T-helper 22 cell (primary cell): ENCODE measurements at places on chromosomes 12 and 14.

- no peak for DNase-seq
These were observed 420.9 kb upstream of the ATP2B1 start for GRCh38 chr12:90129366-90130030.

GRCh38 chr12:44581642-44582242 is 294.4 kb downstream of the NELL2 start:
- no peak for DNase-seq

DNA sequence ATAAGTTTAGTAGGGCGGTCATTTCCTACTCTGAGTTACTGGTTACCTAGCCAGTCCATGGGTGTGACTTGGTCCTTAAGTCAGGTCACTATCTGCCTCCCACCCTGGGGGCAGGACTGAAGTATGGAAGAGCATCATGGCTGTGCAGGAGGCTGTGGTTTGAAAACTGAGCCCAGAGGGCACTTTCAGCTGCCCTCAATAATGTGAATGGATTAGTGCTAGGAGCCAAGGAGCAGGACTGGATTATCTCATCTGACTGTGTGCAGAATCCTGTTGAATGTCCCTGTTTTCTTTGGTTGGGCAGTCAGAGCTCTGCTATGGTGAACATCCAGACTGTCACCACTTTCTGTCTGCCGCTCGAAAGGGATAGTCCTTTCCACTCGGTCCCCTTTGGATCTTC is 1.6 kb downstream of the ATXN7L3B start:
- DNase-seq: no peak

DNA sequence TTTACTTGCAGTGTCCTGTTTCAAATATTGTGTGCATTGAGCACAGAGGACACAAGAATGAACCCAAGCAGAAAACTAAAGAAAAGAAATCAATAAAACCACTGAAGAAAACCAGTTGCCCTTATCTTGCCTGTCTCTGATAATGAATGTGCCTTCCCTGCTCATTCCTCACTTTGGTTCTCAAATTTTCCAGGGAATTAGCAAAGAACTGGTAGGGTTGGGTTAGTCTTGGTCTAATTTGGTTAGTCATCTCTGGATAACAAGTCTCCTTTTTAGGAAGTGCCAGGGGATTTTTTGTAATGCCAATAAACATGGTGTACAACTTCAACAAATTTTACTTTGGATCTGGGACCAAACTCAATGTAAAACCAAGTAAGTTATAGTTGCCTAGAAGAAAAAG is 65.7 kb downstream of the DAD1 start:
- DNase-seq: no peak

GRCh38 chr14:43894534-43894933 is 612.5 kb downstream of the FSCB start:
- DNase-seq: no peak

DNA sequence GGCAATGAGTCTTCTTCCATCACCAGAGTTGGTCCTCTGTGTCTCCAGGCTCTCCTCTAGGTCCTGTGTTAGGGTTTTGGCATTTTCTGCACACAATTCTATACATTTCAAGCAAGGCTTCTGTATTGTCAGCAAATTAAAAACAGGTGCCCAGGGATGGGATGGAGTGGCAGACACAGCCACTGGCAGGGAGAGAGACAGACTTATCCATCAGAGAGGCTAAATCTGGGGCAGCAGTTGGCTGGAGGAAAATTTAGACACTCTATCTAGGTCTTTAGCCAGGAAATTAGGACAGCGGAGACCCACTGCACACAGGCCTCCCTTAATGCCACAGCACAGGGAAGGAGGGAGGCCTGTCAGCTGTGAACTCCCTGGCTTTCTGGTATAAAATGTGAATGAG is 20.2 kb downstream of the PLEKHD1 start:
- no peak for DNase-seq

DNA sequence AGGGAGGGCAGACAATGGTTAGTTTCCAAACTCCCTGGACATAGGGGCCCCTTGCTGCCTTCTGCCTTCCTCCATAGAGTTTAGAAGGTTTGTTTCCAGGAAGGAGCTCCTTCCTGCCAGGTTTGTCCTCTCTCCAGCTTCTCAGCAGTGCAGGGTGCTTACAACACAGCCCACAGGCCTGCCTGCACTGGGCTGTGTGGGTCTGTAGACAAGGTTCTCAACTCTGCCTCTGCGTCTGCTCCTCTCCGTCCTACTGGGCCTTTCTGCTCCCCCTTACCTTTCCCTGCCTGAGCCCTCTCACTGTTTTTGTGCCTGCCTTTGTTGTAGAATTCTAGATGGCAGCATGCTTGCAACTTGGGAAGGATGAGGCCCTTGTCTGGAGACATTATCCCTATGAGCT is 124.0 kb downstream of the SAMD4A start:
- no peak for DNase-seq

DNA sequence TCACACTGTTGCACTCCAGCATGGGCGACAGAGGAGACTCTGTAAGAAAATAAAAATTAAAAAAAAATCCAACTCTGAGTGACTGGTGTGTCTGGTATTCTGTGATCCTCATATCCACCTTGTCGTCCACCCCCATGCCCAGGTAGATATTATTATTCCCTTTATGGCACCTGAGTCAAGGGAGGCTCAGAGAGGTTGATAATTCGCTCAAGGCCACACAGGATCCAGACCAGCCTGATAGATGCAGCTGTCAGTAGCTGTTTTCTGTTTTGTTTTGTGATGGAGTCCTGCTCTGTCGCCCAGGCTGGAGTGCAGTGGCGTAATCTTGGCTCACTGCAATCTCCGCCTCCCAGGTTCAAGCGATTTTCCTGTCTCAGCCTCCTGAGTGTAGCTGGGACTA is 14.8 kb upstream of the FAM222A start:
- DNase-seq: no peak

- peak; percentile 87 for DNase-seq
These were observed 51.6 kb downstream of the PLEKHG3 start for GRCh38 chr14:64755781-64756221.

- DNase-seq: no peak
These were observed 11.6 kb downstream of the FBXW8 start for GRCh38 chr12:116922194-116922897.

DNA sequence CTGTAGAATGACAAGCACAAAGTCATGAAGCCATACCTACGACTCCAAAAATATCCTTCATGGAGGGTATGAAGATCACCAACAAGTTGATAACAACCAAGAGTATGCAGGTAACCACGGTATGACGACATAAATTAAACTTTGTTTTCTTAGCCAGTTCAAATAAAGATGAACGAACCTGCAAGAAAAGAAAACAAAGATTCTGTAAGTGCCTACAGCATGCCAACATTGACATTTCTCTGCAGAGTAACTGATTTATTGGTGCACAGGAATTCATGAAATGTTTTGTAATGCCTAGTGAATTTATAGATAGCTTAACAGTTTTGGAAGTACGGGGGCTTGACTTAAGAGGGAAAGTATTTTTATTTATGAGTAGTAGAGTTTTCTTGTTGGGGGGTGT is 71.0 kb downstream of the SLC38A1 start:
- DNase-seq: no peak

- DNase-seq: no peak
These were observed 464.8 kb upstream of the RGS6 start for GRCh38 chr14:71467361-71467811.

GRCh38 chr14:105363847-105364708 is 34.3 kb upstream of the TEX22 start:
- peak; percentile 23 for DNase-seq

DNA sequence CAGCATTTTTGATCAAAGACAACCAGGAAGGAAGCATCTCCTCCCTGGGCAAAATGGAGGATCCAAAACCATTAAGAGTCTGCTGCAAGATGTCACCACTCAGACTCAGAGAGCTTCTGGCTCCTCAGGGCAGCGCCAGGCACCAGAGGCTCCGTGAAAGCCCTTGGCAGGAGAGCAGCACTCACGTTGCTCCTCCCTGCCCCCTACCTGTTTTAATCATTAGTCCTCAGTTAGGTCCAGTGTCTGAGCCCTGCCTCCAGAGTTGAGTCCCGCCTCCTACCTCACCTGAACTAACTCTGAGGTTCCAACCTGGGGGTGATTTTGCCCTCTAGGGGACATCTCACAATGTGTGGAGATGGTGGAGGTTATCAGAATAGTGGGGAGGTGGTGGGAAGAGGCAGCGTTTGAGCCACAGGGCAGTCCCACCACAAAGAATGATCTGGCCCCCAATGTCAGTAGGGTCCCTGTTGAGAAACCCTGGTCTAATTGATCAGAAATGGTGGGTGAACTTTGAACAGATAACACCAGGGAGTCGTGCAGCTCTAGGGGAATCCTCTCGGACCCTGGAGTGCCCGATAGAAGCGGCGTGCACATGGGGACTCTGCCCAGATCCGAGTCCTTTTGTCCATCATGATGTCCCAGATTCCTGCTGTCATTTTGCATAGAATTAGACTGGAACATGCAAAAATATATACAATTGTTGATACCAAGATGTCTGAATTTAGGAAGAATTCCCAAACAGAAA is 156.7 kb upstream of the DIO3 start:
- no peak for DNase-seq

DNA sequence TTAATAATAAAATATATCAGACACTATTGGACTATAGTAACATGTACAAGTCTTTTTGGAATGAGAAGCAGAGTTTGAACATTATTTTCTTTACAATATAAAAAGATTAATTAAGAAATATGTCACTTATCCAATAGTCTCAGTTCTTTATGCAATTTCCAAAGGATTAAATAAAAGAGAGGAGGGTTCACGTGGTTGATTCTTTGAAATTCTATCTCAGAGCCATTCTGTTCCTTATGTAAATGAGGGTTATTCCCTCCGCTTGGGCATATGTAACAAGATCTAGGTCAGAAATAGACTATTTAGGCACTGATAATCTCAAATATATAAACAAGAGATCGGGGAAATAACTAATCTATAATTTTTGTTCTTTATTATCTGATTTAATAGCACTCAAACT is 2.1 kb upstream of the TUBA1A start:
- no peak for DNase-seq

GRCh38 chr12:69872804-69873203 is 47.8 kb downstream of the MYRFL start:
- DNase-seq: no peak

- no peak for DNase-seq
These were observed 1263.0 kb downstream of the LRFN5 start for GRCh38 chr14:42869681-42870080.

- no peak for DNase-seq
These were observed 14.3 kb downstream of the ISCA2 start for GRCh38 chr14:74507840-74508239.

- DNase-seq: no peak
These were observed 6.8 kb downstream of the FBRSL1 start for GRCh38 chr12:132496710-132497109.

- DNase-seq: no peak
These were observed 25.3 kb downstream of the PRPF40B start for GRCh38 chr12:49648712-49649003.

- no peak for DNase-seq
These were observed 94.4 kb downstream of the CRACR2A start for GRCh38 chr12:3658327-3659163.

DNA sequence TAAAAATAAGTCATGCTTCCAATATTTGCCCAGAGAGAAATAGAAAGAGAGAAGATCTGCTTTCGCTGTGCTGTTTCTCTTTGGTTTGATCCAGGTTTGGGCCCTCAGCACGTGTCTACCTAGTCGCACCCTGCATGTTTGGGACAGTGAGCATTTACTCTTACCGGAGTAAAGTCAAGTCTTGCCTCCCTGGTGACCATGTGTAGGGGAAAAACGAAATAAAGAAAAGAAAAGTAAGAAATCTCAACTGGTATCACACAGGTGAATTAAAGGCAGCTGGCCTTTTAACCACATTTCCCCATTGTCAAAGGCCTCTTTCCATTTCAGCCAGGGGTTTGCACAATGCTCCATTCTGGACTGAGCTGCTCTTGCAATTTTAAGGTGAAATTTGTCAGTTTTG is 619.4 kb downstream of the VRK1 start:
- DNase-seq: no peak

GRCh38 chr14:38336298-38336697 is 80.4 kb upstream of the CLEC14A start:
- DNase-seq: no peak

- DNase-seq: no peak
These were observed 64.7 kb downstream of the VEZT start for GRCh38 chr12:95282266-95282665.

GRCh38 chr14:72182708-72183432 is 250.6 kb downstream of the RGS6 start:
- DNase-seq: no peak

DNA sequence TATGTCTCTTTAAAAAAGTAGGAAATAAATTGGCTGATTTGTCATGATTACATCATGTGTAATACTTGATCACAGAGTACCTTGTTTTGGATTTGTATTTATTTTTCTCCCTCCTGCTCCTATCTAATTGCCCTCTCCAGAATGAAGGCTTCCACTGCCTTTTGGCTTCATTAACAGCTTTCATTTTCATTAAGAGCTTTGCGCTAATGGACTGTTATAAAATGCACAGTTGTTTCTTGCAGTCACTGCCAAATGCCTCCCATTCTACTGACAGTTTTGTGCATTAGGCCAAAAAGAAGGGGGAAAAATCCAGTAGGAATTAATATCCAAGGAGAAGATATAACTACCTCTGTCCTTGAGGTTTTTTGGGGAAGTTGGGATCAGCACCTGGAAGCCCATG is 159.2 kb downstream of the NRXN3 start:
- no peak for DNase-seq

DNA sequence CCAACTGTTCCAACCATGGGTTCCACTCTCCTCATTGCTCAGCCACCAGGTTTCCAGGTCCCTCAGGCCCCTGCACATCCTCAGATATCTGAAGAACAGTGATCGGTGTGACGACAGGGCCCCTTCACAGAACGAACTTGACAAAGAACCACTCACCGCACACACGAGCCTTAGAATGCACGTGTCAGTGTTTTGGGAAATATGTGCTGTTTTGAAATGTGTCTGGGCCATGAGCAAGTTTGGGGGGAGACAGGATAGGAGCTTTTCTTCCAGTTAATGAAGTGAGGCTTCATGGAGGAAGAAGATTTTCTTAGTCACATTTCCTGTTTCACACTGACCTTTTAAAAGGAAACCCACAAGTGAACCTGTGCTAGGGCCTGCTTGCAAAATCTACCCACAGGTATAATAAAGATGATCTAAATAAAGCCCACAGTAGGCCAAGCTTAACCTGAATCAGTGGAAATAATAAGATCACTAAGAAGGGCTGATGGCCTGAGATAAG is 58.6 kb downstream of the ZFP36L1 start:
- DNase-seq: peak; percentile 24

DNA sequence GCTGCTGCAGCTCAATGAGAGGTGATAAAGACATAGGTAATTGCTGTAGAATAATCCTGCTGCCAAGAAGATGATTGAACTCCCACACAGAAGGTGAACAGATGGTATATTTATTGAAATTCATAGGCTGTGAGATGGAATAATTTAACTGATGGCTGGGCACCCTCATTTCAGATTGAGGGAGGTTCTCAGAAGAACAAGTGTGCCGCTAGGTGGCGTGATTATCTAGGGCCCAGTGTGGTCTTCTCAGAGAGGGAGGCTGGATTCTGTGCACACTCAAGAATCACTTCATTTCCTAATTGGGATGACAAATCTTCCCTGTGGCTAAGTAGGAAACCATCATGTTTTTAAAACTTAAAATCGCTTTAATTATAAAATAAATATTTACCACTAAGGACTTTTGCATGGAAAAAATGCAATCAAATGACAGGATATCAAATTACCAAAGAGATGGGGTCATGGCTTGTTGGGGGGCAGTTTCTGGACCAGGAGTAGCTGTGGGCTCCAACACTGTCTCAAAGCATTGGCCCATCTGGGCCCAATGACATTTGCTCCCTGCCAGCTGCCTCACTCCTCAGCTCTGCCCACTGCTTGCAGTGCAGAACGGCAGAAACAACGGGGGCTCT is 132.3 kb downstream of the SNAPC1 start:
- no peak for DNase-seq

- no peak for DNase-seq
These were observed 26.2 kb downstream of the LGR5 start for GRCh38 chr12:71465796-71466195.

- DNase-seq: no peak
These were observed 1.7 kb downstream of the TRHDE start for GRCh38 chr12:72273851-72274351.
